ENCODE measurements at places on chromosomes 12 and 14. TPM values are rescaled to one million over a fixed set of nuclear protein-coding genes. Genes with fewer than 3 reads are reported as not detected.

DBX2 gene
- not detected for total RNA-seq

GPR132 gene
- not detected for total RNA-seq

TAS2R30 gene
- 5.1 TPM for total RNA-seq

GRIP1 gene
- 67.1 TPM for total RNA-seq

DIO2 gene
- 1.5 TPM for total RNA-seq

CSAD gene
- total RNA-seq = 34.5 TPM

PRB2 gene
- not detected for total RNA-seq

PTGDR gene
- not detected for total RNA-seq

PZP gene
- total RNA-seq = not detected

TRIP11 gene
- total RNA-seq = 33.8 TPM

DAO gene
- not detected for total RNA-seq

OR6C3 gene
- total RNA-seq = not detected

FGF6 gene
- not detected for total RNA-seq

LMNTD1 gene
- total RNA-seq = 1.1 TPM

KRT71 gene
- total RNA-seq = not detected

KRT86 gene
- total RNA-seq = not detected

IFNG-AS1 gene
- total RNA-seq = not detected

C12orf76 gene
- 43.3 TPM for total RNA-seq

TTC9 gene
- 8.6 TPM for total RNA-seq

TSPAN11 gene
- total RNA-seq = 31.0 TPM

CPNE8 gene
- 5.9 TPM for total RNA-seq

HOXC12 gene
- total RNA-seq = not detected

ALX1 gene
- 3.8 TPM for total RNA-seq

TMEM63C gene
- 39.9 TPM for total RNA-seq

GLT1D1 gene
- total RNA-seq = 4.4 TPM

LRRIQ1 gene
- total RNA-seq = 10.6 TPM

PPP1CC gene
- total RNA-seq = 137 TPM

ACOT6 gene
- not detected for total RNA-seq

ESRRB gene
- total RNA-seq = 1.7 TPM

RNASE7 gene
- not detected for total RNA-seq

OR10A7 gene
- 0.47 TPM for total RNA-seq

KIF5A gene
- total RNA-seq = 314 TPM

SLC17A8 gene
- total RNA-seq = 0.25 TPM

RBP5 gene
- total RNA-seq = 1.2 TPM

RAD51AP1 gene
- total RNA-seq = 5.5 TPM

LRCOL1 gene
- not detected for total RNA-seq

MON2 gene
- total RNA-seq = 43.4 TPM

All from glutamatergic neuron (in vitro differentiated cells).